ENCODE measurements at places on chromosomes 13 and 19.
A peak's percentile ranks its signal among the peaks of the same experiment; 100 is the strongest.

DNA sequence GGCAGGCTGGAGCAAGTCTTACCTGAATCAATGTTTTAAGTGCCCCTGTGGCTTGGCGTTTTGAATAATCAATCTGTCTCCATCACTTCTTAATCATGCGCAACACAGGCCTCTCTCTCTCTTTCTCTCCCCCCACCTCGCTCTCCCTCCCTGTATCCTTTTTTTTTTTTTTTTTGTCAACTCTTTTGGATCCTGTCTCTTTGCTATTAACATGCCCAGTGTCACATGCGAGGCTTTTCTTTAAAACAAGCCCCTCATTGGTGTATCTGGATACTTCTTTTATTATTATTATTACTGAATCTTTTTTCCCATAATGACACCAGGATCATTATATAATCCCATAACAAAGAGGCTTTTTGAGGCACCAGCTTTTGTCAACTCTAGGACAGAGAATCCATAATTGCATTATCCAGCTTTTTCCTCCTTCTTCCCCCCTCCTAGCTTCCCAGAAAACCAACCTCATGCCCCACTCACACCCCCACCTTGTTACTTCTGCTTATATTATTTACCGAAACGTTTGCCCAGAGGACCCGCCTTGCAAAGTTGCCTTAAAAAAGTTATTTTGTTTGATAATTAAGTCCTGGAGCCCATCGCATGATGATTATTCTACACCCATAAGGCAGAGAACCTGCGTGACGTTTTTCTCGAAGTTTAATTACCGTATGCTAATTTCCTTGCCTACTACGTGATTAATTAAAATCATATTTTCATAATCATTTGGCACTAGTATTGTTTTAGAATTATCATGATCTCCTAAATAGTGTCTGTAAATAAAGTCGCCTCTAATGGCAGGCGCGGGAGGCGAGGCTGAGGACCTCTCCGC, 148.1 kb upstream of the ZNF536 start:
- no peak for DNase-seq

DNA sequence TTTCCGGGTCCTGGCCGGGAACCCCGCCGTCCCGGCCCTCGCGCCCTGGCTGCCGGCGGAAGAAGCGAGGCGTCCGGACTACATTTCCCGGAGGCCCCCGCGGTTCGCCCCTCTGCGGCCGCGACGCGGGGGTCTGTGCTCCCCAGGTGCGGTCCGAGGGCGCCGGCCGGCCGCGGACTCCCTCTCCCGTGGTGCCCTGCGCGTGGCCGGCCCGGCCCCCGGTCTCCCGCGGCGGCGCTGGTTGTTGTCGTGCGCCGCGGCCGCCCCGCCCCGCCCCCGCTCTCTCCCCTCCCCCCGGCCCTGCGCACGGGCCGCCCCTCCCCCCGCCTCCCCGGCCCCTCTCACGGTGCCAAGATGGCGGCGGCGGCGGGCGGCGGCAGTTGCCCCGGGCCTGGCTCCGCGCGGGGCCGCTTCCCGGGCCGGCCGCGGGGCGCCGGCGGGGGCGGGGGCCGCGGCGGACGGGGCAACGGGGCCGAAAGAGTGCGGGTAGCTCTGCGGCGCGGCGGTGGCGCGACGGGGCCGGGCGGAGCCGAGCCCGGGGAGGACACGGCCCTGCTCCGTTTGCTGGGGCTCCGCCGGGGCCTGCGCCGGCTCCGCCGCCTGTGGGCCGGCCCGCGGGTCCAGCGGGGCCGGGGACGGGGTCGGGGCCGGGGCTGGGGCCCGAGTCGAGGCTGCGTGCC, at the start of gene KMT2B:
Gene KMT2B (plus strand): TSS at position 339 of the 680 bp plus-strand sequence. CDS start 16 bp downstream, at position 355.
- peak; percentile 92 for DNase-seq

DNA sequence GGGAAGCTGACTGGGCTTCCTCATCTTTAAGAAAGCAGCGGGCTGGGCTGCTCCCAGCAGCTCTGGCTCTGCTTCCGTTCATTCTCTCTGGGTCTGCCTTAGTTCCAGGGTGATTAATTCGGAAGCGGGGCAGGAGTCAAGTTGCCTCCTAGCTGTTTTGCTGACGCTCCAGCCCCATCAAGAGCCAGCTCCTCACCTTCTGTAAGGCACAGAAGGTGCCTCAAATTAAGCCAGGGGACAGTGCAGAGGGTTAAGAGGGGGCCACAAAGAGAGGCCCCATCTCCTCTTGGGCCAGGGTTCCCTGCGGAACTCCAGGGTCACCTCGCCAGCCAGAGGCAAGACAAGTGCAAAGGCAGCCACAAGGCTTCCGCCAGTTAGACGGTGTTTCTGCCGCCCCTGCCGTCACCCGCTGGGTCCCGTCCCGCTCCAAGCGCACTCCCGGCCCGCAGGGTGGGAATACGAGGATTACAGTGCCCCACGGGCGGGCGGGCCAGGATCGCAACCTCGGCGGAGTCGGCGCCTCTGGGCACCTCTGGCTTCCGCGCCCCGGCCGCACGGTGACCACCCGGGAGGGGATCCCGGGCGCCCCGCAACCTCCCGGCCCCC, 508 bp downstream of the SLC15A1 start:
- no peak for DNase-seq

- DNase-seq, result no peak
Measured at GRCh38 chr13:95406176-95406575, 104.9 kb upstream of the ABCC4 start.

GRCh38 chr13:80250213-80250810, 90.6 kb downstream of the SPRY2 start:
- no peak for DNase-seq

DNA sequence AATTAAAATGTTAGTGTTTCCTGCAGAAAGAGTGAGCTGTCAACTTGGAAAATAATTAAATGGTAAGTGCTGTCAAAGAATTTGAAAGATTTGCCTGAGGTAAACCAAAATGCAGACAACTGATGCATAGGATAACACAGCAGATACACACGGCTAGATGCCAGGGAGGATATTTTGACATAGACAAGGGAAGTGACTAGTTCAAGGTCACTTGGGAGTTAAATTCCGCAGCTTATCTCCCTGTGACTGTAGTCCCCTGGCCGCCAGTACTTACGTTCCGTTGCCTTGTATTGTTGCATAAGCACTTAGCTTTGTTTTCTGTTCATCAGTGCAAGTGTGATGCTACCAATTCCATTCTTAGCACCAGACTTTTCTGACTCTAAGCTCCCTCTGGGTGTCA, 247.3 kb upstream of the MAB21L1 start:
- no peak for DNase-seq

DNA sequence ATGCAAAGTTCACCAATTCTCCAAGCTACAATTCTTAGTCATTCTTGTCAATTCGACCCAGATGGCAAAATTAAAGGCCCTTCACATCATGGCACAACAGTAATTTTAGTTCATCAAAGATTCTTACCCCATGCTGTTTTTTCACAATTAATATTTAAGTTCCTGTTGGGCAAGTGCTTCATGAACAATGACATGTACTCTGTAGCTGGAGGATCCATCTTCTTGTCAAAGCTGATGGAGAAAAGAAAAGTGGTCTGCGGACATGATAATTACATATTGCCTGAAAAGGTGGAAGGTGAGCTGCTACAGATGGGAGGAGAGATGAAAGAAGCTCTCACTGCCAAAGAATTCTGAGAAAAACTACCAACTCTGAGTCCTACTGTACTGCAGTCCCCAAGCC, 1370.3 kb upstream of the SLC10A2 start:
- DNase-seq, result no peak

DNA sequence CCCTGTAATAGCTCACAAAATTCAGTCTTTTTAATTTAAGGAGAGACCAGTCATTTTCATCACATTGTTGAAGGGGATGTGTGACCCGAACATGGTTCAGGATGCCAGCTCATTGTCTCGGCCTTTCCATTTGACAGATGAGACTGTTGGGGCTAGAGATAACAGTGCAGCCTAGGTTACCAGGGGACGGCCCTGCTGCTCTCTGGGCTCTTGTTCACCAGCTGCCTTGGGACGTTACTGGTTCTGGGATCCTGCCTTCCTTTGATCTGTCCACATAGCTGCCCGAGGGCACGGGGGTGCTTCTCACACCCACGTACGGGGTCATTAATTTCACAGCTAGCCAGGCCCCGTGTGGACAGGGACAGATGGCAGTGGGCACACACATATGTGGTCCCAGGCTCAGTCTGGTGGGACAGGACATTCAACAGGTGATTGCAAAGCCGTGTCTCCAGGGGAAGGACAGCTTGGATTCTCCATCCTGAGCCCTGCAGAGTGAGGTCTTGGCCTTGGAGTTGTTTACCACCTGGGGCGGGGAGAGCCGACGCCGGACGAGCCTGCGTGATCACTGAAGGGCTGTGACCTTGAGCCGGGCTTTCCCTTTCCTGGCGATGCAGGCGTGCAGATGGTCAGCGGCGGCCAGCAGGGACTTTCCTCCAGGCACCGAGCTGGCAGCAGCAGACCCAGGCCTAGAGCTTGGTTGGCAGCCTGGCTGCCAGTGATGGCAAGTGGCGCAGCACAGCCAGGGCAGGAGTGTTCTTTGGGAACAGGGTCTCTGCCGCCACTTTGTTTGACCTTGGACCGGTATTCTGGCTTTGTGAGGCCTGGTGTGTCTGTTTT, 26.7 kb upstream of the NPAS1 start:
- DNase-seq, result no peak

- DNase-seq, result no peak
Measured at GRCh38 chr13:33994826-33995502, 177.0 kb downstream of the RFC3 start.

DNA sequence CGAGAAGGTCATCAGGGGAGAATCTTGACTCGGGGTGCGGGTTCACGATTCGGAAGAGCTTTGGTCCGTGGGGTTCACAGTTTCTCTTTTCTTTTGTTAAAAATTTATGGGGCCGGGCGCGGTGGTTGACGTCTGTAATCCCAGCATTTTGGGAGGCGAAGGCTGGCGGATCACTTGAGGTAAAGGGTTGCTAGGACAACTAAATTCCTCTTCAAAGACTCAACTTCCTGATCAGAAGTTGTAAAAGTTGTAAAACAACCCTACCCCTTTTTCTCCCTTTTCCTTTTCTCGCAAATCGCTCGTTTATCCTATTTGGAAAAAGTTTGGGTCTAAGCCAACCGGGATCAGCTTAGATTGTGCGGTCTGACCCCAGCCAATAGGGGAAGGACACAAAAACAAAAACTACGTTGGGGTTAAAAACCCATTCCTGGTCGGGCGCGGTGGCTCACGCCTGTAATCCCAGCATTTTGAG, 673 bp downstream of the ZNF486 start:
- DNase-seq, result no peak

GRCh38 chr13:29105779-29106178, 285.6 kb downstream of the MTUS2 start:
- no peak for DNase-seq

DNA sequence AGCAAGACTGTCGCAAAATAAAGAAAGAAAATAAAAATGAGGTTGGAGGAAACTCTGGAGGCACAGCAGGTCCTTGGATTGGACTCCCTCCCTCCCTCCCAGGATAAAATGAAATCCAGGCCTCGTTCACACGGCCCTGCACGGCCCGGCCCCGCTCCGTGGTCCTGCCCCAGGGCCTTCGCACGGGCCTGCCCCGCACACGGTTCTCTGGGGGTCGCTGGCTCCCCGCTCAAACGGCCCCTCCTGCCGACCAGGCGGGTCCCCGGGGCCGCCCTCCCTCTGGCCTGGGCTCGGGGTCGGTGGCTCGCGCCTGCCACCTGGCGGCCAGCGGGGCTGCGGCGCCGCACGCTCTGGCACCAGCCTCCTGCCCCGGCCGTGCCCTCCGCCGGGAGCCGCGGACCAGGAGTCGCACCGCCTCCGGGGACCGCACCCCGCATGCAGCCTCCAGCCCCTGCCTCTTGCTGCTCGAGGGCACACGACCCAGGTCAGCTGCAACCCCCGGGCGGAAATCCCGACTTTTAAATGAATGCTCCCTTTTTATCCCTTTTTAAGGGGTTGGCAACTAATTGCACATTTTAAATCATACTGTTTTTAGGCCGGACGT, 1.5 kb upstream of the WDR18 start:
- DNase-seq, result peak; percentile 17

- no peak for DNase-seq
Measured at GRCh38 chr19:46601318-46602224, at the start of gene CALM3. CALM3 (plus strand) TSS chr19:46601330; CDS start chr19:46601435, 105 bp downstream.

DNA sequence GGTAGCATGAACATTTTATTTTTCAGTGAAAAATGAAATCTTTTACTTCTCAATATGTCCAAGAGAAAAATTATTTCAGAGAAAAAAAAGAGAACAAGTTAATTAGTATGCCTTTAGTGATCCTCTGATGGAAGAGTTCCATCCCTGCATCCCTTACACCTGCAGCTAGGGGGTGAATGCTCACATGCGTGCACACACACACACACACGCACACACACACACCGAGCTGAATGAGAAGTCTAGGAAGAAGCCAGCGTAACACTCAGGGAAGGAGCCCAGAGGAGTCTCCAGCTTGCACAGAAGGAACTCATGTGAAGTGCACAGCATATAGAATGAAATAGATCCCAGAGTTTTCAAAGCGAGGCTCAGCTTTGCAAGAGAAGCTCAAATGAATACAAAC, 510.5 kb downstream of the IRS2 start:
- no peak for DNase-seq

DNA sequence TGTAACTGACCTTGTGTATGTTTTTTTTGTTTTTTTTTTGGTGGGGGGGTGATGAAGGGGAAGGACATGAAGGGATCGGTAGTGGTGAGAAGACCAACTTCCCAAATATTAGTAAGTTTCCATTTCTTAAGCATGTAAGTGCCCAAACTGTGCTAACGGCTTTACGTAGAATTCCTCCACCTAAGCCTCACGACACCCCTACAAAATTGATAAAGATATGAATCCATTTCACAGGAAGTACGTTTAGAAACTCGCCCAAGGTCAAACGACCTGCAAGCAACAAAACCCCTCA, 649 bp downstream of the UQCRFS1 start:
- peak; percentile 2 for DNase-seq

DNA sequence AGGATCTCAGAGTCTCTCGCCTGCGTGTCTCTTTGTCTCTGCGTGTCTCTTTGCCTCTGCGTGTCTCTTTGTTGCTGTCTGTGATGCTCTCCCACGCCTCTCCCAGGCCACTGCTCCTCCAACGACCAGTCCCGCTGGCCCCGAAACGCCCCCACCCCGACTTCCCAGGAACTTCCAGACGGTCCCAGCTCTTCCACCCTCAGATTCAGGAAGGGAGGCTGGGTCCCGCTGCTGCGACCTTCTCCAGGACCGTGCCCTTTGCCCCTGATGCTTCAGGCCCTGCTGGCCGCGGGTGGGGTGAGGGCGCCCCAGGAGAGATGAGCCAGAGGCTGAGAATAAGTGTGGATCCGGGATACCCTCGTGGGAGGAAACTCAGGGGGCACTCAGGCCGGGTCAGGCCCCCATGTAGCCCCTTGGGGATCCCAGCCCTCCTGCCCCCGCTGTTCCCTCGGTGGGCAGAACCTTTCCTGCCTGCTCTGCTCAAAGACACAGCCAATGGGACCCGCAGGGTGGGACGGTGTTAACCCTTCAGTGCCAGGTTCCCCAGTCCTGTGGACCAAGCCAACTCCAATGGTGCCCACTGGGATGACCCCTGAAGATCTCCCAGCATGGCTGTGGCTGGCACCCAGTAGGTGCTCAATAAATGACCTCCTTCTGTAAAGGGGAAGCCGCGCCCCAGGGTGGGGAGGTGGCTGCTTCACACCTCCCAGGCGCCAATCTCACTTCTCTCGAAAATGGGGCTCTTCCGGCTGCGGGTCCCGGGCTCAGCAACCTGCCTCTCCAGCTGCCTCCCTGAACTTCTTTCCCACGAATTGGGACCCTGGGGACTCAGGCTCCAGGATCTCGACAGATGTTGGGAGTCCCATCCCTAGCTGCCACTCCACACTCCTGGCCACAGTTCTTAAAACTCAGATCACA, 1.5 kb upstream of the S1PR5 start:
- DNase-seq, result no peak

All from NCI-H748 treated with DMSO at 0.1 percent for 48 hours (cell line).